ENCODE measurements at places on chromosomes 11 and 22.

- DNase-seq = no peak
These were observed 1.4 kb downstream of the HPS4 start for GRCh38 chr22:26482161-26482560.

- DNase-seq = no peak
These were observed 49.4 kb downstream of the CLMP start for GRCh38 chr11:123145661-123146060.

- DNase-seq = no peak
These were observed 1.0 kb downstream of the SUN2 start for GRCh38 chr22:38754751-38755154.

DNA sequence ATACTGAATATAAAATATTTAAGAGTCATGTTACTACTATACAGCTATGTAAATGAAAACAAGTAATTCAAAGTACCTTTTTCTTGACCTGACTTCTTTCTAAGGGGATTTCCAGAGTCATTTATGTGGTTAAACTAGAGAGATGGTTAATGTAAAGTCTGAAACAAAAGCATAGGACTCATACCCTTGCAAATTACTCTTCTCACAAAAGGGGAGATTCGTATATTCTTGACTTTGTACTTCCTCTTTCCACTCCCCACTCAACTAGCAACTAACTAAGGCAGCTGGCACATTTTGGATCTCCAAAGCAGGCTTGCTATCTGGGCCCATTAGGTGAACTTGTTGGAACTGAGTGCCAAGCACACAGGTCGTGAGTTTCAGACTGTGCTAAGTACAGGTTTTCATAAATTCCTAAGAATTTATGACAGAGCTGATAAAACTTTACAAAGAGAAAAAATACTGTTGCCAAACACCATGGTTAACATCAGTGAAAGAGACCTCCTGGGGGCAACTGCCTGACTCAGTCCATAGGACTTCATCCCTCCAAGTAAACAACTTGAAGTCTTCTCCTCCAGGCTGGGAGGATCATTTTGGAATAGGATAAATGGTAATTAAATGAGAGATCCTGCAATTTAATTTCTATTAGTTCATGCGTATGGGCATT lies 77.0 kb upstream of the DDI1 start:
- DNase-seq = no peak

DNA sequence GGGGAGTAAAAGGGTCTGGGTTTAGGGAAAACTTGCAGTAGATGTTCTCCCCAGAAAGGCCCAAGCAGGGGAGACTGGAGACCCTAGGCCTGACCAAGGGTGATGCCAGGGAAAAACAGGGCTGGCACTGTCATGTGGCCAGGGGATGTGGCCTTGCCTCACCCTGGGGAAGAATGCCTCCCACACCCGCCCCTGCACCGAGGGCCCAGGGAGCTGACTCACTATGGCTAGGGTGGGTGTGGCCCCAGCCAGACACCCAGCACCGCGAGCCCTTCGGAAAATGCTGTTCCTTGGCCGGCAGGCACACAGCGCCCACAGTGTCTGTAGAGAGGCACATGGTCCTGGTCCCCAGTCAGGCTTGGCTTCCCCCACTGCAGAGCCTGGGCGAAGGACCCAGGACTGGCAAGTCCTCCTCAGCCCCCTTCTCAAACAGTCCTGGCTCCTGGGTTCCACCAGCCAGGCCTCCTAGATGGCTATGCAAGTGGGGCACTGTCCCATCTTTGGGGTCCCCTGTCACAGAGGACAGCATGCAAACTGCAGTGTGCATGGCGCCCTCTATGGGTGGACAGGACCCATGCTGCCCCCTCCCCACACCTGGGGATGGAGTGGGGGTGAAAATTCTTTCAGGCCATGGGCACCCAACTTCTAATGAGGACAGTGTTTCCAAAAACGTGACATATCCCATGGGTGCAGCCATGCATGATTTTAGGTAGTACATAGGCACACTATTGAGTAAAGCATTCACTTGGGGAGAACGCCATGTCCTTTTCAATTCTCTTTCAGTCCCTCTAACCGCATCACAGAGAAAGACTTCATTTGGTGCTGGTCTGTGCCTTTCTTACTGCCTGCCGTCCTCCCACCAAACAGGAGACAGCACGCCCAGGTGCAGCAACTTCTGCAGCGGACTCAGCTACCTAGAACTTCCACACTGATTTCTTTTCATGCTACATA lies 15.2 kb downstream of the TMPRSS5 start:
- no peak for DNase-seq

DNA sequence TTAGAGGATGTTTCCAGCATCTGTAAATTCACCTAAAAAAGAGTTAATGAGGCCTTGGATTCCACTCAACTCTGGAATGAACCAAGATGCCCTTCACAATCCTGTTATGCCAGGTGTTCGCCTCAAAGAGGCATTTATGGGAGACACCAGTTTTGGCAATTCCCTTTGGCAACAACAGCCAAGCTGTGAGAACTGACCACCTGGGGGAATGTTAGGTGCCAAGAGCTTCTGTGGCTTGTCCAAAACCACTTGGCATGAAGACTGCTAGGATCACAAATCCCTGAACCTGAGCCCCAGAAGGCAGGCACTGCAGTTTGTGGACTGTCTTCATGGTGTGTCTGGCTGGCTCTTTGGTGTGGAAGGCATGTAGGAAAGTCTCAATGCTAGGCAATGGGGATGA lies 164.4 kb upstream of the BDNF start:
- DNase-seq = no peak

GRCh38 chr11:11039208-11039965 lies 181.5 kb upstream of the ZBED5 start:
- DNase-seq = no peak

GRCh38 chr22:28142361-28142961 lies 223.4 kb upstream of the PITPNB start:
- DNase-seq = no peak

- no peak for DNase-seq
These were observed 1478.8 kb downstream of the BRD1 start for GRCh38 chr22:48348855-48349254.

DNA sequence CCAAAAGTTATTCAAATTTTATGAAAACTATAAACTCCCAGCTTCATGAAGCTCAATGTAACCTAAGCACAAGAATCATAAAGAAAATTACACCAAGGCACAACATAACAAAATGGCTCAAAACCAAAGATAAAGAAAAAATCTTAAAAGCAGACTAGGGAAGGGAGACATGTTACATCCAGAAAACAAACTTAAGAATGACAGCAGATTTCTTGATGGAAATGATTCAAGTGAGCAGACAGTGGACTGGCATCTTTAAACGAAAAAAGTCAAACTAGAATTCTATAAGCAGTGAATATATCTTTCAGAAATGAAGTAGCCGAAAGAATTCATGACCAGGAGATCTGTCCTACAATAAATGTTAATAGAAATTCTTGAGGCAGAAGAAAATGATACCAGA lies 75.6 kb downstream of the SHANK2 start:
- no peak for DNase-seq

GRCh38 chr11:88173956-88174355 lies 1.3 kb downstream of the RAB38 start:
- DNase-seq = no peak

GRCh38 chr11:11349106-11349825 lies 3.8 kb downstream of the CSNK2A3 start:
- DNase-seq = no peak

- no peak for DNase-seq
These were observed 893 bp downstream of the SLC36A4 start for GRCh38 chr11:93196816-93197379.

GRCh38 chr22:36184433-36185025 lies 17.1 kb downstream of the APOL4 start:
- DNase-seq = no peak

DNA sequence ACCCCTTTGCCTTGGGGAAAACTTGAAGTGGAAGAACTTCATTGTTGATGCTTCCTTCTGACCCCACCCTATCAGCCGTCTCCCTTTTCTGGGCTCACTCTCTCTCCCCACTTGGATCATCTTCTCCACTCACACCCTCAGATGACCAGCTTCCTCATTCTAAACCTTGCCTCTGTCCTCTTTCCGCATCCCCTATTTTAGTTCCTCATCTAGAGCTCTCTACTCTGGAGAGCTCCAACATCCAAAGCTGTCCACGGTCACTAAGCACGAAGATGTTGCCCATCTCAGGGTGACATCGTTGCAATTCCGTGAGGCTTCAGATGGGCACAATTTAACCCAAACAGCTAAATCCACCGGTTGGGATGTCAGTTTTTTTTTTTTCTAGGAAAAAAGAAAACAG lies 31.6 kb upstream of the ME3 start:
- no peak for DNase-seq

DNA sequence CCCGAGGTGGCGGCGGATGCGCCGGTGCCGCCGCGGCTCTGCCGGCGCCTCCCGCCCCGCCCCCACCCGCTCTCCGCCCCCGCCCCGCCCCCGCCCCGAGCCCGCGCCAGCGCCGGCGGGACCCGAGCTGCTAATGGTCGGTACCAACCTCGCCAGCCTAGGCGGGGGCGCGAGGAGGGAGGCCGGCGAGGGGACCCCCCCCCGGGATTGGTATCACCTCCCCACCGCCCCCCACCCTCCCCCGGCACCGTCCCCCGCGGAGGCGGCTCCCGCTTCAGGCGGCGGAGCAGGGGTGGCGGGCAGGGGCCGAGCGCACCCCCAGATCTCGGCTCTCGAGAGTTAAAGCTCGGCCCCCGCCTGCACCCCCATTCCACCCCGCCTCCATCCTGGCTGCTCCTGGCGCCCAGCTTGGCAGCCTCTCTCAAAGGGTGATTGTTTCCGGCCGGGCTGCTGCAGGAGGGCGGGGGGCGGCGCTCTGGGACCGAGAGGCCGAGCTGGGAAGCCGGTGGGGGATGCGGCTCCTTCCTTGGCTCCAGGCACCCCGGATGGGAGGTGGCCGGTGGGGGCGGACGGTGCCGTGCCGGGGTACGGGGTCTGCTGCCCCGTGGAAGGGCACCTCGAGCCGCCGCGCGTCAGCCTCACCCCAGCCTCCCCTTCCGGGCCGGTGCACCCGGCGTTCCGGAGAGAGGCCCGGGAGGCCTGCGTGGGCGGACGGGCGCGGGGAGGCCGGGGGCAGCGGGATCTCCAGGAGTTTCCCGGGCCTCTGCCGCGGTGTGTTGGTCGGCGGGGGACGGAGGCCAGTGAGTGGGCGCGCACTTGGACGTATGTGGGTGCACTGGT lies at the start of gene B3GAT1:
TSS of gene B3GAT1 (minus strand) at position 40 of the 840 bp plus-strand sequence. CDS start 24,583 bp downstream, outside the sequence.
- no peak for DNase-seq

GRCh38 chr11:12841946-12842630 lies 167.0 kb upstream of the RASSF10 start:
- DNase-seq = no peak

DNA sequence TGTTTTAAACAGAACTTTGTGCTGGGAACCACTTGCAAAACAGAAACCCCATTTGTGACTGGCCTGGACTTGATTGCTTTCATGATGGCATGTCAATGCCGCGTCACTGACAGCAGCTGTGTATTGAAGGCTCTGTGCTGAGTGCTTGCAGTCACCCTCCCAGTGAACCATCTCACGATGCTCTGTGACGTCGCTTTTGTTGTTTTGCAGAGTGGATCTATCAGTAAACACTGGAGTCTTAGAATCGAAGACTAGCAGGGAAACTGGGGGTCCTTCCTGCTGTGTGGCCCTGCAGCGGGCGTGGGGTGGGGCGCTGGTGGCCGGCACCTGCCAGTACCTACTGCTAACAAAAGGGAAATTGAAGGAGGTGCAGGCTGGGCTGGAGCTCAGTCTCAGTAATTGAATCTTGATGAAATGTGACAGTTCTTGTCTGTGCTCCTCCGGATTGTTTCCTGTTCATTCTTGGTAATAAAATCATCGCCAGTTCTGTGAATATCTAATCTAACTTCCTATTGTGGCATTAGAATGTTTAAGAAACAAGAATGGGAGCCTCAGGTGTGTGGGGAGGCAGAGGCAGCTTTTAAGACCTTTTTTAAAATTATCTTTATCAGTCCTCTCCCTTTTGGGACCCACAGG lies 50.5 kb upstream of the PARVG start:
- no peak for DNase-seq

- DNase-seq = no peak
These were observed 371 bp downstream of the SMCO4 start for GRCh38 chr11:93542811-93543229.

GRCh38 chr11:9251311-9251710 lies 13.8 kb downstream of the DENND5A start:
- no peak for DNase-seq

DNA sequence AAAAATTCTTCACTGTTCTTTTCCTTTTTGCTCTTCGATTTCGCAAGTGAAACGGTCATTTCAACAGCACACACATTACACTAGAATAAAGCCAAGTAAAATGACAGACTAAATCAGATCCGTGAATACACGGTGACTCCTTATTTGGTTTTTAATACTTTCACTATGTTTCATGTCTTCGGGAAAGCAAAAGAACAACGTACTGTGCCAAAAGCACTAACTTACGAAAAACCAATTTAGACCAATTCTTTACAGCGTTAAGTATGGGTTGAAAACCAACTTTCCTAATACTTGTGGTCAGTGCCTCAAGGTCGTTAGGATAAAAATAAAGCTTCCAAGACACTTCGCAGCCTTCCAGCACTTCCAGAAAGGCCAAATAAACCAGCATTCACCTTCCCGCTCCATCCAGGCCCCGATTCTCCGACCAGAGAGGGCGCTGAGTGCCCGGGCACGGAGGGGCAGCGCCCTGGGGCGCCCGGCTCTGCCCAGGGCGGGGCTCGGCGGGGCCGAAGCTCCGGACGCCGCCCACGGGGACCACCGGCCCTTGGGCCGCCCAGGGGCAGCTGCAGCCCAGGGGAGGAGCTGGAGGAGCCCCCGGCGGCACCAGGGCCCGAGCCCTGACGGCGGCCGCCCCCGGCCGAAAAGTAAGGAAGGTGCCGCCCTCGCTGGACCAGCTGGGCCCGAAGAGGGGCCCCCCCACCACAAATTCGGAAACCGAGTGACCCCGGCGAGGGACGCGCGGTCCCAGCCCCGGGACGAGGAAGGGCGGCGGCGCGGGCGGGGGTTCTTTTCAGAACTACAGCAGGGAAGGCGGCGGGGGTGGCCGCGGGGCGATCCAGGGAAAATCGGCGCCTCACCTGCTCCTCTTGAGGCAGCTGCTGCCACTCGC lies 499 bp downstream of the ATL3 start:
- DNase-seq = no peak

- no peak for DNase-seq
These were observed 836.0 kb downstream of the FAM181B start for GRCh38 chr11:81897639-81898038.

DNA sequence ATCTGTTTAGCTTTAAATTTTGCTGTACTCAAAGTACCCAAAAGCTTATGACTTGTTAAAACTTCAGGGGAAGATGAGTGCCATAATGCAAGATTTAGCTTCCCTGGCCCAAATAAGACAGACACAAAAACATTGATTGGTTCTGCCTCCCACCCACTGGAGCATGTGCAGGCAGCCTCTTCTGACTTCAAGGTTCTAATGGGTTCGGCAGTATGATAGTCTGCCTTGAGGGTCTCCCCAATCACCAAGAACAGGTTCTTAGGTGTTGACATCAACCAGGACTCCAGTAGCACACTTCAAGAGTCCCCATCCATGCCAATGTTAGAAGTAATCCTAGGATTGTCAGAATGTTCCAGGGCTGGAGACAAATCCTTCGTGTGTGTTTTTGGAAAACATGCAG lies 12.5 kb downstream of the EIF4G2 start:
- DNase-seq = no peak

- no peak for DNase-seq
These were observed 121.5 kb upstream of the RCN1 start for GRCh38 chr11:31969359-31969702.

GRCh38 chr11:31480930-31481329 lies 28.5 kb downstream of the IMMP1L start:
- no peak for DNase-seq
